Mesenteric fat pad (tissue), 1 donor: ENCODE measurements at places on chromosomes 2 and 18.

GRCh38 chr2:237430861-237431260 lies 16.9 kb upstream of the COL6A3 start:
- DNase-seq, result no peak

GRCh38 chr2:15997728-15998280 lies 57.5 kb downstream of the MYCN start:
- DNase-seq, result no peak

DNA sequence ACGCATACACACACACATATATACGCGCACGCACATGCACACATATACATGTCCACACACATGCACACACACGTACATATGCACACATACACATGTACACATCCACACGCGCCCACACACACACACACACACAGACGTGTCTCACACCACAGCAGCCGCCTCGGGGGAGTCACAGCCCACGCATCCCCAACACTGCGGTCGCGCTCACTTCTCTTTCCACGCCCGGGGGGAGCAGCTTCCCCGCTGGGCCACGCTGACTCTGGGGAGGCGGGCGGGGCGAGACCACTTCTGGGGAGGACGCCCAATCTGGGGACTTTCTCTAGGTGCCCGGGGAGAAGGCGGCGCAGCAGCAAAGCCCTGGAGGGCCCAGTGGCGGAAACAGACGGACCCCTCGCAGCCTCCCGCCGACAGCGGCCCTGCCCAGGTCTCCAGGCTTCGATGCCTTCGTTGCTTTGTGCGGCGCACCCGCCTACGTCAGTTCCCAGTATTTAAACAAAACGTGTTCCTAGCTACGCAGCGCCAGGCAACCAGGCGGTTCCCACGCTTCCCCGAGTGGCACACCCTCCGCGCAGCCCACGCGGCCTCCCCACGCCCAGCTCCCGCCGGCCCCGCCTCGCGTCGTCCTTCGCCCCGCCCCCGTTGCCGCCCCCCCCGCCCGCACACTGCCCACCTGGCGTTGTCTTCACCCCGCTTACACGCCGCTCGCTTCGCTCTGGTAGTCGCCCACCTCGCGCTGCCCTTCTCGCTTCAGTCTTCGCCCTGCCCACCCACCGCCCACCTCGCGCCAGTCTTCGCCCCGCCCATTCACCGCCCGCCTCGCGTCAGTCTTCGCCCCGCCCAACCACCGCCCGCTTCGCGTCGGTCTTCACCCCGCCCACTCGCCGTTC lies 810 bp upstream of the RBFA start:
- no peak for DNase-seq

DNA sequence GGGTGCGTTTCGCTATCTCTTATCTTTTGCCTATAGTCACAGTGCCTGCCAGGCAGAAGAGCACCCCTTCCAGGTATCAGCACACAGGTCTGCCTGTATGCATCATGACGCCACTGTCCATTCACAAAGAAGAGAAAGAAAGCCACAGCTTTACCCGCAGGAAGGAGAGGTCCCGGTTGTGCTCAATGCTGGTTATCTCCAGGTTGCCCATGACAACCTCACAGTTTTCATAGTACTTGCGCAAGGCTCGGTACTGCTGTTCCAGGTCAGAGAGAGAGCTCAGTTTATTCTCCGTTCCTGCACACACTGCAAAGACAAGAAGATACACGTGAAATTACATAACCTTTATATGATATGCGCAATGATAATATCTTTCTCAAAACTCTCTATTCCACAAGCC lies 414.0 kb downstream of the ERBB4 start:
- no peak for DNase-seq

DNA sequence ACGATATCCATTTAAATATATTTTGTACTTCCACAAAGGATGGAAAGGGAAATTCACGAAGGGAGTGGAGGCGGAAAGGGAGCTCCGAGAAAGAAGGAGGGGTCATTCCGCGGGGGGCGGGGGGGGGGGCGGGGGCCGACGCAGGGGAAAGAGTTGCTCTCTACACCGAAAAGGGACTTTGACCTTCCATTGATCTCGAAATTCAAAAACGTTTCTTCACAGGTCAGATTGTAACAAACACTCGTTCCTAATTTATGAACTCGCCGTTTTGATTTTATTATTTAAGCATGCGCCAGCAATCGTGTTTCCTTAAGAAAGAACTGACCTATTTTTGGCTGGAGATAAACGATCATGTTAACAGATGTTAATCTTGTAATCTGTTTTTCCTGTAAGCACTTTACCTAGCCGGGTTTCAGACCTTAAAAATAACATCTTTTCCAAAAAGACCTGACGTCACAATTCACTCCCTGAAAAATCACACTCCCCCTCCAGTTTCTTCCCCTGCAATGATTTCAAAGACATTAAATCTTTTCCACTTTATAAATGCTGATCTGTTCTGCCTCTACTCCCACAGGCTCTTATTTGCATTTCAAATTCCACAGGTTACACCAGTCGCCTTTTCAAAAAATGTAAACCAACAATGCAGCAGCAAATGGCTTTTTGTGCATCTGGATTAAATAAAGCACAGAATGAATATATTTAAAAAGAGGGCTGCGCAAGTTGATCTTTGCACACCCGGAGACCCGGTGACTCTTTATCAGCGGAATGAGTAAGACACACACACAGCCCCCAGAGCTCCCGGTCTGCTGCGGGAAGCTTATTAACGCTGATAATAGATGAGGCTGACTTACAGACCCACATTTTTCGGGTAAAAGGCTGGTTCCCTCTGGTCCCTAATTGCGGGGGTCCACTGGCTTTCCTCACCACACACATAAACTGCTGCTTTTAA lies 1.6 kb downstream of the ZNF516 start:
- no peak for DNase-seq

GRCh38 chr2:150178591-150178990 lies 308.9 kb downstream of the RND3 start:
- DNase-seq, result no peak

DNA sequence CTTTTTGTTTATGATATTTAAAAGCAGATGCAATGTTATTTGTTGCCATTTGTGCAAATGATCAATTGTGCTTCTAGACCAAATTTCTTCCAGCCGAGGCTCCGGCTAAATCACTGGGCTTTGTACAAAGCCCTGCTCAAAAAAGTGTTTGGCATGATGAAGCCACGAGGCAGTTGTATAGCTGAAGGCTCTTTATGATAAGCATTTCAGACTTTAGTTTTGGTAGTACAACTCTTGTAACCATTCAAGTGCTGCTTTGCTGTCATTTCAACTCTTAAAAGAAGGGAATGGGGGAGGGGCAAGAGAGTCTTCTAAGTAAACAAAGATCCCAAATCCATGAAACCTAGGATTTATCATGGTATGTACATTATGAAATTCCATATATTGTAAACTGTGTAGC lies 3.3 kb upstream of the ZNF532 start:
- no peak for DNase-seq

DNA sequence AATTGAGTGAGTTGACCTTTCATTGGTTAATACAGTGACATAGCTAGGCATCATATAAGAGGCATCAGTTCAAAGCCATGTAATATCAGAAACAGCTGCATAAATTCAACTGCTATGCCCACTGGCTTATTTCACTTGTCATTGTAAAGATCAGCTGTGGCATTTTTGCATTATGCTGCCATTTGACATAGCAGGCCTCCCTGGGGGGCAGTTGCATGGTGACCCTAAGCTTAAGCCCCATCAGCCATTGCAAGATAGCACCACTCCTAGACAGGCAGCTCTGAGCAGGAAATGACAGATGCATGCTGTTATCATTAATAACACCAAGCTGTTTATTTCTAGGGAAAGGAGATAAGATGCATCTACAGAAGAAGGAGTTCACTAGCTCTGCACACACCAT lies 233.4 kb upstream of the CNTNAP5 start:
- no peak for DNase-seq

DNA sequence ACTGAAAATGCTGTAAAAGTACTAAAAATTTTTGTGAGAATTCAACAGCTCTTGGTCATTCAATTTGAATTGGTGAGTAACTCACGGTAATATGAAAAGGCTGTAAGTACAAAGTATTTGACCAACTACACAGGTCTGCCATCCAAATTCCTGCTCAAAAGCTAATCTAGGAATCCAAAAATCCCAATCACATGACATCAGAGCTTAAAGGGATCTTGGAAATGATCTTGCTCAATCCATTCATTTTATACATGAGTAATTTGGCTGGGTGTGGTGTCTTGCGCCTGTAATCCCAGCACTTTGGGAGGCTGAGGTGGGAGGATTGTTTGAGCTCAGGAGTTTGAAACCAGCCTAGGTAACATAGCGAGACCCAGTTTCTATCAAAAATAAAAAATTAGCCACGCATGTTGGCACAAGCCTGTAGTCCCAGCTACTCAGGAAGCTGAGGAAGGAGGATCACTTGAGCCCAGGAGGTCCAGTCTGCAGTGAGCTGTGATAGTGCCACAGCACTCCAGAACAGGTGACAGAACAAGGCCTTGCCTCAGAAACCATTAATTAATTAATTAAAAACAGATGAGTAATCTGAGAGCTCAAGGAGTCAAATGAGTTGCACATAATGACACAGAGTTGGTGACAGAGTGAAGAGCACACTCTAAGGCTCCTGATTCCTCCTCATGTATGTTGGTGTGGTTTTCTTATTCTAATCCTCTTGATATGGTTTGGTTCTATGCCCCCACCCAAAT lies 19.8 kb downstream of the SPIRE1 start:
- no peak for DNase-seq

GRCh38 chr2:204538182-204539018 lies 6.9 kb upstream of the PARD3B start:
- no peak for DNase-seq

- no peak for DNase-seq
Measured at GRCh38 chr2:107414376-107414775, 412.3 kb upstream of the RGPD4 start.

DNA sequence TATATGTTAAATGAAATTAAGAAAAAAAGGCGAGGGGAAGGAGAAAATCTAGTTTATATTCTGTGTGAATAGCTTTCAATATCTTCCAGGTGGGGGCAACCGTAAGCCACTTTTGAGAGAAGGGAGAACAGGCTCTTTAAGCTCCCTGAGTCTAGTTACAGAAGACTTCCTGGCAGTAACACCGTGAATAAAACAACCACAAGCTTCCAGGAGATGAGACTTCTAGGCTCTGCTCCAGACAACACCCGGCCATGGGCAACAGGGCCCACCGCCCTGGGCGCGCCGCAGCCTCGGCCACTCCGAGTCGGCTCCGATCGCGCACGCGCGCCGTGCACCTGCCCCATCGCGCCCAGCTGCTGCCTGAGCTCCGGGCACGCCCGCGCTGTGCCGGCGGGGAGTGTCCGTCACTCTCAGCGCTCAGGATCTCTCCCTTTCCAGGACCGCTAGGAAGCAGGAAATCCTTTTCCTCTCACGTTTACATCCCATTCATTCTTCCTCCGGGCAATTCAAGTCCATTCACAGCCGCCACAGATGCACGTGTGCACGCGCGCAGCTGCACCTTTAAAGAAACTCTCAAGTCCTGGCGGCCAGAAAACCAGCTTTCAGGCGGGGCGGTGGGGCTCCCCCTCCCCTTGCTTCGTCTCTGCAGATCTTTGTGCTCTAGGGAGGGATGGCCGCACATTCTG lies 19.4 kb upstream of the PAX3 start:
- no peak for DNase-seq

DNA sequence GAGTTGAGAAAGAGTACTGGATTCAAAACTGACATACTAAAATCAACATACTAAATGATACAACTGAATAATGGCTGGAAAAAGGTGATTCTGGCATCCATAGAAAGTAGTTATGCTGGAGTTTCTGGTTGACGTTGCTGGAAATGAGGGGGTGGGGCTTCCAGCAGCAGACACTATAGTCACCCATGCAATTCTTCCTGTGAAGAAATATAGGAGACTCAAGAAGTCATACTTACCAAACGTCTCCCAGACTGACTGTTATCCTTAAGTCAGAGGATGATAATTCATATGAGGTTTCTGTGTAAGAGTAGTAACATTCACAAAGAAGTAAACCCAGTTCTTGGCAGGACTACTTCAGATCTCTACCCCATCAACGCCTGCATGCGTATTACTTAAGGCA lies 23.6 kb downstream of the DTNB start:
- no peak for DNase-seq

- DNase-seq, result peak; percentile 90
Measured at GRCh38 chr2:20141056-20141762, 83.7 kb downstream of the SDC1 start.

DNA sequence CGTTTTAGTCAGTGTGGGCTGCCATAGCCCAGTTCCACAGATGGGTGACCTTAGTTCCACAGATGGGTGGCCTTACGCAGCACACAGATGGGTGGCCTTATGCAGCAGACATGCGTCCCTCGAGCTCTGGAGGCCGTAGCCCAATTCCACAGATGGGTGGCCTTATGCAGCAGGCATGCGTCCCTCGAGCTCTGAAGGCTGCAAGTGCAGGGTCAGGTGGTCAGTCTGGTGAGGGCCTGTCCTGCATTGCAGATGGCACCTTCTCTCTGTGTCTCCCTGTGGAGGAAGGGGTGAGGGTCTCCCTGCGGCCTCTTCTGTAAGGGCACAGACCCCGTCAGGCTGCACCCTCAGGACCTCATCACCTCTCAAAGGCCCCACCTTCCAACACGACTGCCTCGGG lies 189.5 kb upstream of the TPO start:
- no peak for DNase-seq

DNA sequence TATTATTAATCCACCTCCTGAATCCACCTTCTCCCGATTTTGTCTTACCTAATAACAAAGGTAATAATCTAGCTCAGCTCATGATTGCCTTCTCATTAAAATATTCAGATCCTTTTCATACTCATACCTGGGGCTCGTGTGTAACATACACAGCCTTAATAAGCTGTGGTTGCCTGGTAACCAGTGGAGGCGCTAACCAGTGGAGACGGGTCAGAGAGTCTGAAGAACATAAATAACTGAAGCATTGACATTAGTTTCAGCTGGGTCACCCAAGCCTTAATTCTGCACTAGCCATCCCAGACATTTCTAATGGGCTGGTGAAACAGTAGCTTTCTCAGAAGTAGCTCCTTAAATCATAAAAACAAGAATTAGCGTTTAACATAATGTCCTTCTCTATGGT lies 14.8 kb upstream of the DTNA start:
- no peak for DNase-seq

GRCh38 chr2:12750166-12750905 lies 33.6 kb downstream of the TRIB2 start:
- DNase-seq, result no peak

DNA sequence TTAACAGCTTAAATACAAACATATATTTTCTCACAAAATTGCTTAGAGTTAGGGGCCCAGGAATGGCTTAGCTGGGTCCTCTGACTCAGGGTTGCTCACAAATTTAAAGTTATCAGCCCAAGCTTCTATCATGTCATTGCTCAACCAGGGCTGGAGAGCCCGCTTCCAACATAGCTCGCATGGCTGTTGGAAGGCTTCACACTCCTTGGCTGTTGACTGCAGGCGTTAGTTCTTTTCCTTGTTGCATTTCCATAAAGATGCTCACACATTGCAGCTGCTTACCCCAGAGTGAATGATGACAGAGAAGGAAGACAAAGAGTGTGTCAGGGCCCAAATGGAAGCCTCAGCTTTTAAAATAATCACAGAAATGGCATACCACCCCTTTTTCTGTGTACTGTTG lies 62.9 kb upstream of the TFPI start:
- no peak for DNase-seq
